Left ventricle myocardium superior (tissue), 1 donor: ENCODE measurements at places on chromosomes 2 and 18. TPM values are rescaled to one million over a fixed set of nuclear protein-coding genes. Genes with fewer than 3 reads are reported as not detected.

HTR2B gene
- total RNA-seq = 0.50 TPM

GPR17 gene
- total RNA-seq = 0.25 TPM

UGT1A8 gene
- not detected for total RNA-seq

NEUROD1 gene
- total RNA-seq = not detected
